CD4-positive, alpha-beta T cell treated with Interleukin-17A for 1 hour (primary cell): ENCODE measurements at places on chromosomes 4 and X.

- DNase-seq: no peak
These were observed 24.2 kb upstream of the HOPX start for GRCh38 chr4:56705334-56705733.

- DNase-seq: no peak
These were observed 292.5 kb downstream of the CAMK2D start for GRCh38 chr4:113469023-113469390.

DNA sequence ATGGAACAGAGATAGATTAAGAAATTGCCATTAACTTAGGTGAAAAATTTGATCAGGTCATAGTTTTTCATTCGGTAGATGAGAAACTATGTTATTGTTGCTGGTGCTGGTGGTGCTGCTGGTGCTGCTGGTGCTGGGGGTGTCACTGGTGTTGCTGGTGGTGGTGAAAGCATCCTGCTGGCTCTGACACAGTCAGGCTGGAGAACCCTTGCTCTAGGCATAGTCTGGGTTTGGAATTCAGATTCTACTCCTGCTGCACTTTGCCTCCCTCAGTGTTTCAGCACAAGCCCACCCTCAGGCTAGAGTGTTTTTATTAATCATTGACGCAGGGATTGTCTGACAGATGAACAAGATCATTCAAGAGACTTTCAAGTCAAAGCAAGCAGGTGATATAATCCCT, 80.2 kb downstream of the USP46 start:
- no peak for DNase-seq

- DNase-seq: no peak
These were observed 165.1 kb downstream of the TSPAN5 start for GRCh38 chr4:98493296-98493695.

DNA sequence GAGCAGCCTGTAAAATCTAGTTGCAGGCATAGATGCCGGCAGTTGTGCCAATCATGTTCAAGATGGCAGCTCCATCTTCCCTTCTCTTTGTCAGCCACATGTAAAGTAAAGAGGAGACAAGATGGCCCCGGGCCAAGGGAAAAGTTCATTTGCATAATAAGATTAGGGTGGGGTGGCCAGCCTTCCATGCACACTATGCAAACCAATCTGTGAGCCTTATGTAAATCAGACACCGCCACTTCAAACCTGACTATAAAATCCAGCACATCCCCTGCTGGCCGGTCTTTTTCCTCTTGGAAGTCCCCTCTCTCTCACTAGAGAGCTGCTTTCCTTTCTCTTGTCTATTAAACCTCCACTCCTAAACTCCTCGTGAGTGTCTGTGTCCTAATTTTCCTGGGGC, 78.9 kb upstream of the CBR4 start:
- DNase-seq: no peak

GRCh38 chrX:112759966-112760365, 80.2 kb upstream of the LHFPL1 start:
- no peak for DNase-seq

DNA sequence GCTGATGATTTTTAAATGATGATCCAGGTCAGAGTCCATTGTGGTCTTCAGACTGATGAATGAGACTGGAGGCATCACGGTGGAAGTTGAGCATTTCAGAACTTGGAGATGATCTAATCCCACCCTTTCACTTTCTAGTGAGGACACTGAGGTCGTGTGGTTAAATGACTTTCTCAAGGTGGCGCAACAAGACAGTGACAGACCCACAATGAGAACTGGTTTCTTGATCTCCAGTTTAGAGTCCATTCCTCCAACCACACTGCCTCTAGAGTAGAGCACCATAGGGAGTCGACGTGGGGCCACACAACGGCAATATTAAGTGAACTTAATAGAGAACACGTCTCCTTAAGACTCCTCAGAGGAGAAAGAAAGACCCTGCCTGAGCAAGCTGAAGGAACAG, 381.0 kb downstream of the UNC5C start:
- DNase-seq: no peak

DNA sequence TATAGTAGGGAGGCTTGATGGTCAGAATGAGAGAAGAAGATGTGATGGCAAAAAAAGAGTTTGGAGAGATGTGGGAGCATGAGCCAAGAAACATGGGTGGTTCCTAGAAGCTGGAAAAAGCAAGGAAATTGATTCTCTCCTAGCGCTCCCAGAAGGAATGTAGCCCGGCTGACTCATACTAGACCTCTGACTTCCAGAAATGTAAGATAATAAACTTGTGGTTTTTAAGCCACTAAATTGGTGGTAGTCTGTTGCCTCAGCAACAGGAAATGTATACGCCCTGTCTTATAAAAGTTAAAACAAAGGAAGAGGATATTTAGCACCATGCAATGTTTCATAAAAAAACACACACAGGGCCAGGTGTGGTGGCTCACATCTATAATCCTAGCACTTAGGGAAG, 182.7 kb upstream of the PCDH7 start:
- no peak for DNase-seq

GRCh38 chr4:183430317-183430993, 14.0 kb upstream of the CDKN2AIP start:
- DNase-seq: peak; percentile 42

GRCh38 chr4:47483745-47484144, 1.3 kb upstream of the ATP10D start:
- no peak for DNase-seq

- no peak for DNase-seq
These were observed 108.6 kb downstream of the SMIM20 start for GRCh38 chr4:26022346-26023202.

- no peak for DNase-seq
These were observed 55.6 kb upstream of the RBM47 start for GRCh38 chr4:40685300-40685699.

GRCh38 chrX:99603091-99603814, 806.8 kb downstream of the PCDH19 start:
- DNase-seq: no peak

GRCh38 chrX:130772776-130773143, 130.2 kb downstream of the ENOX2 start:
- DNase-seq: no peak

DNA sequence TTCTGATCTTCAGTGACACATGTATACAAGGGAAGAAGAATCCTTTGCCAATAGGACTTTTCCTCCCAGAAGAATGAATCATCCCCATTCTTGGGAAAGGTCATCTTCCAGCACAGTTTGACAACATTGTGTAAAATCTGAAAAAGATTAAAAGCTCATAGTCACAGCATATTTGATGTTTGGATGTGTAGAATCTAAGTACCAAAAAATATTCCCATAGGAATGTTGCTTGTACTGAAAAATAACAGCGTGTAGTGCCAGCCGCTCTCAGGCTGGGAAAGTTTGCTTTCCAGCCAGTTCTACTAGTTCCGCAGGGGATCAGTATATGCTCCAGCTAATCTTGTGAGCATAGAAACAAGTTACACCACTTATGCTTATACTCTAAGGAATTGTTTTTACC, 74.7 kb upstream of the IL13RA1 start:
- DNase-seq: no peak

DNA sequence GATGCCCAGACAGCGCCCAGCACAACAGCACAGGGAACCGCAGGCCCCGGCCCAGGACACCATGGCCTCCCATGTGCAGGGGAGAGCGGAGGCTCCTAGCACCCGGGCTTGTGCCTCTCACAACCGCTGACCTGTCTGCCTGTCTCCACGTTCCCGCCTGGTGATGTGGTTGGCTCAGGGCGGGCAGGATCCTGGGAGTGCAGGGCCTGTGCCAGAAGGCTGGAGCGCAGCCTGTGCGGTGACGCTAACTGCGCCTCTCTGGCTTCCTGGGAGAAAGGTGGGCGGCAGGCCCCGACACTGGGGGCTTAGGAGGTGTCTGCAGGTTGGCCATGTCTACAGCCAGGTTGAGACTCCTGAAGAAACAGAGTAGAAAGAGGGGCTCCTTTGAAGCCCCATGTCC, 48.7 kb downstream of the CPZ start:
- no peak for DNase-seq
